ENCODE measurements at places on chromosomes 13 and 19.

GRCh38 chr13:112955271-112955937, 13.6 kb upstream of the MCF2L start:
- DNase-seq: no peak

GRCh38 chr19:50435221-50435620, 2.5 kb downstream of the MYBPC2 start:
- DNase-seq: no peak

DNA sequence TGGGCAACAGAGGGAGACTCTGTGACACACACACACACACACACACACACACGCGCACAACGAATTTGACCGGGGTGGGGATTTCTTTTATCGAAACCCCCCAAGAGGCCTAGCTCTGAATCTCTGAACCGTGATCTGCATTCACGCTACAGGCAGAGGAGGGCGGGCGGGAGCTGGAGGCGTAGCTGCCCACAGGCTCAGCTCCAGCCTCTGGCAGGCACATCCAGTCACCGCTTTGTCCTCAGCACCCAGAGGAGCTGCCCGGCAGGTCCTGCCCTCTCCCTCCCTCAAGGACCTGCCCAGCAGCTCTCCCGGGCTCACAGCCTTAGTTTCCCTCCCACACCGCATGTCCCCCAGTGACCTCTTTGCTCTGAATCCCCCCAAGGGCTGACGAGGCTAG, 20.0 kb downstream of the CILP2 start:
- DNase-seq: no peak

DNA sequence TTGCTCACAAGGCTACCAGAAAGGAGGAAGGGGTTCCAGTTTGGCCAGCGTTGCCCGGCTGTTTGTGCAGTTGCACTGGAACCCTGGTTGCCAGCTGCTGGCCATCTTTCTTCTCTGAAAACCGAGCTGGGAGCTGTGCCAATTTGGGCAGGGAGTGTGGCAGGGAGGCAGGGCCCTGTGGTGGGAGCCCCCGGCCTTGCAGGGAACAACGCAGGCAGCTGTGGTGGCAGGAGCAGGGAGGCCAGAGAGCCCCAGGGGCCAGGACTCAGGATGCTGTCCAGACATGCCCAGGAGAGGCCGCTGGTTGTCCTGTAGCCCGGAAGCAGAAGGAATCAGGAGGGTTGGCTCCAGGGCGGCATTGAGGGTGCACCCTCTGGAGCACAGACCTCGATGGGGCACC, 4.8 kb downstream of the KMT5C start:
- DNase-seq: no peak

- no peak for DNase-seq
Observed at GRCh38 chr13:38180126-38180525, 169.5 kb upstream of the UFM1 start.
